SW480 (cell line): ENCODE measurements at places on chromosomes 2 and 18.

GRCh38 chr2:27831279-27832050 lies 58.7 kb downstream of the RBKS start:
- no peak for DNase-seq

DNA sequence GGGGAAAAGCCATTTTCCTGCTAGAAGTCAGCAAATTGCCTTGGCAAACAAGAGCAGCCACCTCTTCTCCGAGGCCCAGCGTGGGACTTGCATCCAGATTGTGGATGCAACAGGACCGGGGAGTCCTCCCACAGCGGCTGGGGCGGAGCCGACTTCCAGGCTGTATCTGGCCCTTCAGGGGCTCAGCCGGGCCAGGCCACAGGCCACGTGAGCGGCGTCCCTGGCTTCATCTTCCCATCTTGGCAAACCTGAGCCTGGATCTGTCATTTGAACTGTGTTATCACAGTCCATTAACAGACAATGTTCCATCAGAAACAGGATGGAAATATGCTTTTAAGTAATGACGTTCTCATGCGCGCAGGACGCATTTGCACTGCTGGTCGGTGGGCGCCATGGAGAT lies 483.5 kb upstream of the SALL3 start:
- DNase-seq, result no peak

GRCh38 chr18:41266616-41267015 lies 688.4 kb upstream of the PIK3C3 start:
- no peak for DNase-seq

DNA sequence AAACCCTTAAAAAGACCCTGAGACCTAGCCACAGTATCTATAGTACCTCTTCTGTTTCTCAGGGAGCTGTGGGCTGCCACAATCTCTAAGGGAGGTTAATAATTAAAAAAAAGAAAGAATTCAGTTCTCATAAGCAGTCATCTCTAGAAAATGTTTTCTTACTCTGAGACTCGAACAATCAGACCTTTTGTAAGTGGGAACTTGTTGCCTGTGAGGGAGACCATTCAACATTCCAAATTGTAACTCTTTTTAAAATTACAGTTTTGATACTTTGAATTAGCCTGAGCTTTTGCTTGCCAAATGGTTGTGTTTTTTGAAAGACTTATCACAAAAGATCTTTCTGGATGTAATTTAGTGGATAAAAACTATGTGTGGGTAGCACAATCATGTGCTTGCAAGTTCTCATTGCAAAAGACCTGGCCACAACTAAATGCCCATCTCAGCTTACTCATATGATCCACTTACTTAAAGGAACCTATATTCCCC lies 33.3 kb downstream of the IL1R2 start:
- DNase-seq, result no peak

DNA sequence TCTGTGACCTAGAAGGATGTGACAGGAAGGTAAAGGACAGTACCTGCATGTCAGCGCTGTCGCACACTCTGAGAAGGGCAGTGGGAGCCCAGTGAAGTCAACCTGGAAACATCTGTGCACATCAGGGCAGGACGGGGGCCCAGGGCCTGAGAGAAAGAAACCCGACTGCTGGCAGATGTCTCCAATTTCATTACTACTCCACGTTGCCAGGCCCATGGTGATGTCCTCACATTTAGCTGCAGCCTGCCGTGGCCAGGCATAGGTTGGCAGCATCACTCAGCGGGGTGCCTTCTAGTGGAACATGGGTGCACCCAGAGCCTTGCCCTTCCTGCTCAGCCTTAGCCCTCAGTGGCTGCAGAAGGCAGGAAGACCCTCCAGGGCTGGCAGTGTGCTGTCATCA lies 72.3 kb upstream of the FOSL2 start:
- no peak for DNase-seq

GRCh38 chr2:174634130-174635014 lies 36.8 kb upstream of the WIPF1 start:
- DNase-seq, result no peak

GRCh38 chr2:144570566-144570965 lies 50.6 kb upstream of the ZEB2 start:
- DNase-seq, result no peak
